Testis (tissue), 5 donors: ENCODE measurements at places on chromosomes 1 and 21.

- no peak for DNase-seq
Observed at GRCh38 chr1:236303675-236304074, 21.9 kb upstream of the ERO1B start.

DNA sequence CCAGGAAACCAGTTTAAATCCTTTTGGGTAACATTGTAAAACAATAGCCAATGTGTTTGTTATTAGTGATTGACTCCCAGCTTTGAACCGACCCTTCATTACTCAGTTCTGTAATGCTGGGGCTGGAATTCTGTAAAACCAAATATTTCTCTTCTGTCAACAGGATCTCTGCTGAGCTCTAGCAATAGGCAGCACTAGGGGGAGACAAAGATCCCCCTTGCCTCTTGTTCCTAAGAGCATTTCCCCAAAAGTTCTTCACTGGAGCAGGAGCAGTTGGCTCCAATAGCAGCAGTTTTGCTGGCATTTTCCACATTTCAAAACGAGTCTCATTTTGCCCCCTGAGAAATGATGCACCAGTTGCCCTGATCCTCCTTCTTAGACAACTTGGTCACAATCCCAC, 1671.1 kb downstream of the MRPL39 start:
- DNase-seq = peak; percentile 59

GRCh38 chr1:218886101-218886871, 287.4 kb upstream of the LYPLAL1 start:
- peak; percentile 83 for DNase-seq

GRCh38 chr1:115170961-115171392, 81.7 kb upstream of the TSPAN2 start:
- DNase-seq = no peak

DNA sequence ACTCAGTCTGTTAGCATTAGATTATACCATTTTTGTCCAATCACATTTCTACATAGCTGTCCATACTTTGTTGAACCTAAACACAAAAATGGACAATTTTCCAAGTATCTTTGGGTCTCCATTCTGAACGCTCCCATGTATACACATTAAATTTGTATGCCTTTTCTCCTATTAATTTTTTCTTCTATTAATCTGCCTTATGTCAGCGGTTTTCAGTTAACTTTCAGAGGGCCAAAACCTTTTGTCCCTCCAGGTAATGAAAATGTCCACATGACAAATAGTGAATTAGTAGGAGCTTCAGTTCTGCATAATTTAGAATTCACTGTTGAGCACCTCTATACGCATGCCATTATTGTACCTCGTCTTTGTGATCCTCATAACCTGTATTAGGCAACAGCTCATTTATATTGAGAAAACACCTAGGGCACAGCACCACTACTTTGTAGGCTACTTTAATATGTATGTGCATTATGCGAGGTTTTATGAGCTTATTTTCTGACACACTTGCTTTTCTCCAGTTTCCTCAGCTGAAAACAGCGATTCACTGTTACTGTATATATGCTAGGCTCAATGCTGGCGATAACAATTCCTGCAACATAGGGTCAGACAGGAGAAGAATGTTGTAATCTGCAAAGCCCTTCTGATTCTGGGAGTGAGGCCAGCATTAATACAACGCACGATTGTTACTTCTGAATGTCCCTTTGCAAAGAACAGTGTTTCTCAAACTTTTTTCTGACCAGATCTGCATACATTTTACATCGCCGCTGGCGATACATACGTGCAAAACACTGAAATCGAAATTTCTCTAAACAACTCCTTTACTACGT, 1.1 kb upstream of the ABCD3 start:
- DNase-seq = peak; percentile 83

- no peak for DNase-seq
Observed at GRCh38 chr1:188904201-188904600, 1573.5 kb downstream of the BRINP3 start.

- DNase-seq = no peak
Observed at GRCh38 chr21:45351526-45352275, 53.3 kb upstream of the COL18A1 start.

GRCh38 chr1:56973923-56974742, 8.3 kb upstream of the C8B start:
- DNase-seq = no peak

GRCh38 chr1:16076865-16077238, 3.4 kb upstream of the FAM131C start:
- peak; percentile 38 for DNase-seq

DNA sequence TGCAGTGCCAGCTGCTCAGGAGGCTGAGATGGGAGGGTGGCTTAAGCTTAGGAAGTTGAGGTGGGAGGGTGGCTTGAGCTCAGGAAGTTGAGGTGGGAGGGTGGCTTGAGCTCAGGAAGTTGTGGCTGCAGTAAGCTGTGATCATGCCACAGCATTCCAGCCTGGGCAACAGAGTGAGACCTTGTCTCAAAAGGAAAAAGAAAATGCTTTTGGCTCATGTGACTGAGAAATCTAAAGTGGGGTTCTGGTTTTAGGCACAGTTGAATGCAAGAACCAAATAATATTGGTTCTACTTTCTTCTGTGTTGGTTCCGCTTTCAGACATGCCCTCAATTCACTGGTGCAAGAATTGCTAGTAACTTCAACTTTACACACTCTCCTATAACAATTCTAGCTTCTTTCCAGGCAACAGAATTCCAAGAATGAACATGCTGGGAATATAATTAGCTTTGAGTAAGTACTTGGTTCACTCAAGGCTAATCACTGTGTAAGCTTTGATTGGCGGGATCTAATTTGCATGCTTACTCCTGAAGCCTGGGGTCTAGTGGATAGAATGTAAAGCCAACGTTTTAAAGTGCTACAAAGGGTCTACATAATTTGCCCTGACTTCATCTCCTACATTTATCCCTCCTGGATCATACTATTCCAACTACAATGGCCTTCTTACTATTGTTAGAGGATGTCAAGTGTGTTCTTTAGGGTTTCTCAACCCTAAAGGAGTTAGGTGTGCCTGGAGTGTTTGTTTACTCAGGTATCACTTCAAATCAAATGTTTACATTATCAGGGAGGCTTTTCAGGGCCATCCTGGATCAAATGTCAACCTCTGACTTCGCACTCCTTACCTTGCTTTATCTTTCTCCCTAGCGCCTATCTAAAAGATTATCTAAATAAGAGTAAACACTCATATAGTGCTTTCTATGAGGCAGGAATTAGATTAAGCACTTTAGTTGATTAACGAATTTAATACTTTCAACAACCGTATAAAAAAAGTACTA, 115.1 kb downstream of the SLC16A1 start:
- DNase-seq = no peak

- DNase-seq = no peak
Observed at GRCh38 chr1:202216691-202217090, 23.1 kb downstream of the LGR6 start.

DNA sequence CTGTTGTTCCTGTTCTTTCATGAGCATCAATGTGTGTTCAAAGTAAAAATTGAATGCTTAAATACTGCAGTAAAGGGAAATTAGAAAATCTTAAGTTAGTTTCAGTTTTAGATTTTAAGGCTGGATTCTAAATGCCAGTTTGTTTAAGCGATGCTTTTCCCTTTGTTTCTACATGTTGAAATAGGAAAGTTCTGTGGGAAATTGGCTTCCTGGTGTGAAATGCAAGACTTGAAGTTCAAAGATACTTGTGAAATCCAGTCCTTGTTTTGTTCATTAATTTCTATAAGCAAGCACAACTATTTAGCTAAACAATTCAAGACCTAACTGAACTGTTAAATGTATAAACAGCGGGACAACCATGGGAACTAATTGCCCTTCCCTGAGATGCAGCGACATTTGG, 149.1 kb downstream of the LYPLAL1 start:
- no peak for DNase-seq

DNA sequence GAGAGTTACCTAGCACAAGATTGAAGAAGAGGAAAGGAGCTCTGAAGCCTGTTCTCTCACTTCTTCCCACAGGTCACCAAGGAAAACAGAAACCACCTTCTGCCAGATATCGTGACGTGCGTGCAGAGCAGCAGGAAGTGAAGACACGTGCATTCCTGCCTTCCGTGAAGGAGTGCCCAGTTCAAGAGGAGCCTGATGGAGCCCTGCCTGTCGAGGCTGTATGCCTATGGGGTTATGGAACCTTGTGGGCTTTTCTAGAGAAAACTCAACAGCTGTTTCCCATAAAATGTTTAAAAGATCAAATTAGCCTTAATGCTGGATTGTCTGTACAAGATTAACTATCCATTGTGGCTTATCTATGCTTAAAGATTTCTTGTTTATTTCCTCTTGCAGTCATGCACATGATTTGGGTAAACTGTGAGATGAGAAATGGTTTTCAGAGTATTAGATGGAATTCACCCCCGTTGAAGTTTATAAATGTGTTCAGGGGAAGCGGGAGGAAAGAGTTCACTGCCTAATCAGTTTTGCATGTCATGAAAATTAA, 27.8 kb downstream of the NTPCR start:
- DNase-seq = no peak

GRCh38 chr1:92404661-92405060, 82.1 kb downstream of the GFI1 start:
- no peak for DNase-seq

DNA sequence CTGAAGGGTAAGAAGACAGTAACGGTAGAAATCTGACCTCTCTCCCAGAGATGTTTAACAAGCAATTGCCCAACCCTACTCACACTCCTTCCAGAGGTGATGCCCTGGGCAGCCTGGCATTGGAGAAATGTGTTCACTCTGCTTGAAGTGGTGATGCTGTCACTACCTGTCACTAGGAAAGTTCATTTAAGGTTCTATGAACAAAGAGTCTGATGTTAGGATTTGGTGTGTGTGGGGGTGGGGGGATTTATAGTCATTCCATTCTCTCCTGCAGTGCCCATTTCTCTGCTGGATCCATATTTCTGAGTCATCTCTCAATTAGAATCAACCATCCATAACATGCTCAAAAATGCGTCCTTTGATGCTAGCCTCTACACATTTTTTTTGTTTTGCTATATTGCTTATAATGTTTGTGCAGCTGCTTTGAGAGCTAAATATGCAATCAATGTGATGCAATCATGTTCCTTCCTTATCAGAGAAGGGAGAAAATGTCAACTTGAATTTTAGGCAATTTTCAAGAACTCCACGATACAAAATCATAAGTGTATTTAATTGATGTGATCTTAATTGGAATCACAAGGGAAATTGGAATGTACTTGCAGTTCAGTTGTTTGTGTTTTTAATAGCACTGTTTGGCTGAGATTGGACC, 173.9 kb downstream of the DUSP10 start:
- DNase-seq = no peak

- DNase-seq = no peak
Observed at GRCh38 chr1:26158271-26158907, 490 bp upstream of the FAM110D start.

DNA sequence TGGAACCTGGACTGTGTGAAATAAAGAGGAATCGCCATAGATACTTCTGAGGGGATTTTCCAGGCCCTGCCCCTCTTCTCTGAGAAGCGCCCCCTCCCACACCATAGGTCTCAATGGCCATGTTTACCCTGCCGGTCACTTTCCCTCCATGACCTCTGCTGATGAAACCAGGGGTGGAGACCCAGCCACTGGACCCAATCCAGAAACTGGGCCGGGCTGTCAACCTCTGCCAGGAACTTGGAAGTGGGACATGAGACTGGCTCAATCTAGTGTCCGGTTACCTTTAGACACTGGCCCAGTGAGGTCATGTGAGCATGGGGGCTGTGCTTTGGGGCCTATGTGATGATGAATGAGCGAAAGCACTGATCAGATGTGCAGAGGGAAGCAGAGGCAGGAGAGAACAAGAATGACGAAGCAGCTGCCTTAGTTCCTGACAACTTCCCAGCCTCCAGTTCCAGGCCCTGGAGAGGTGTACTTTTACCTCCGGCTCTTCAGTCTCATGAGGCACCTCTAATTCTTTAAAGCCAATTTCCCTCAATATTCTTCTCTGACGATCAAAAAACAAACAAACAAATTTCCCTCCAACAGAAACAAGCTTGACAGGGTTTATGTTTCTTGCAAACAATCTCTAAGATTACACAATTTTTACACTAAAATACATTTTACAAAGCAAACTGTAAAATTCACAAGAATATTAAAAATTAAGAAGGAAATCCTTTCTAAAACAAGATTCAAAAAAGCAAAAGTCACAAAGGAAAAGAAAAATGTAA, 4.9 kb downstream of the ASAP3 start:
- DNase-seq = peak; percentile 24

DNA sequence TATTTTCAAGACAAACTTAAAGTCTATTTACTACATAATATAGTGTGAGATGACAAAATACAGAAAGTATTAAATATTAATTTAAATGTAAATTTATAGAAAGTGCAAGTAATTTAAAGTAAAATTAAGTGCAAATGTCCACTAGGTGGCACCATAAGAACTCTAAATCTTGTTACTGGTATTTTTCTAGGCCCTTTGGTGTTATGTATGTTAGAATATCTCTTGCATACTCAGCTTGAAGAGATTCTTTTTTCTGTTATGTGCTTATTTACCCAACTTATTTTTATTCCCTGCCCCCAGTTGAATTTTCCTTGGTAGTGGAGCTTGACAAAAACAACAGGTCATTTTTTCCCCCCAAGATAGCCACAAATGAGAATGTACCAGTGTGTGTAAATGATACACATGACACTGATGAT, 71.5 kb downstream of the RPS6KC1 start:
- no peak for DNase-seq

DNA sequence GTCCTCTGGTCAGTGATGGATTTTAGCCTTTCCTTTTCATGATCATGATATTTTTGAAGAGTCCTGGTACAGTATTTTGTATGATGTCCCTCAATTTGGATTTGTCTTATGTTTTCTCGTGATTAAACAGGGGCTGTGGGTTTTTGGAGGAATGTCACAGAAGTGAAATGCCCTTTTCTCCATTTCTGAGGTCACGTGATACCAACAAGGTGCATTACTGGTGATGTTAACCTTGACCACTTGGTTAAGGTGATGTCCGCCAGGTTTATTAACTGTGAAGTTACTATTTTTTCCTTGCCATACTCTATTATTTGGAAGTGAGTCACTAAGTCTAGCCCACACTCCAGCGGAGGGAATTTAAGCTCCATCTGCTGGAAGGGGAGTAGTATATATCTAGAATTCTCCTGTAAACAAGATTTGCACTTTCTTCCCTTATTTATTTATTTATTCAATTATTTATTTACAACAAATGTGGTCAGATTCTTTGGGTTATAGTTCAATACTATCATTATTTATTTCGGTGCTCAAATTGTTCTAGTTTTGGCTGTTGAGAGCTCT, 123.4 kb downstream of the HIVEP3 start:
- no peak for DNase-seq

DNA sequence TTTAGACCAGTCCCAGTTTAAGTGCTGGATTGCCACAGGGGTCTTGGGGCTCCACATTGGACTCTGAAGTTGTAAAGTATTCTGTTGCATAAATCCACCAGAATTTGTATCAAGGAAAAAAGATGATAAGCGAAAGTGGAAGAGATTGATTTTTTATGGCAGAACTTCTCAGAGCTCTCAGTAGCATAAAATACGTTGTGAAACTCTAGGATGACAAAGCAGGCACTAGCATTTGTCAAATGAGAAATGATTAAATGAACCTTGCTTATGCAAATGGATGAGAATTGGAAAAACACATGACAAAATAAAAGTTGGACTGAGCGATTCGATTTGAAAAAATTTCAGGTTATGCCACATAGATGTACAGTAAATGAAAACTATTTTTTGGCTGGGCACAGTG, 253.8 kb upstream of the RAB4A start:
- no peak for DNase-seq

GRCh38 chr1:26799479-26800142, 11.9 kb downstream of the PIGV start:
- DNase-seq = peak; percentile 53

GRCh38 chr1:175665616-175666015, 77.8 kb downstream of the TNR start:
- no peak for DNase-seq
